ENCODE measurements at places on chromosomes 2 and 18.

- DNase-seq, result no peak
Measured at GRCh38 chr2:127586746-127587295, 51.3 kb downstream of the MYO7B start.

GRCh38 chr2:205754285-205754923 is 72.1 kb downstream of the NRP2 start:
- DNase-seq, result no peak

DNA sequence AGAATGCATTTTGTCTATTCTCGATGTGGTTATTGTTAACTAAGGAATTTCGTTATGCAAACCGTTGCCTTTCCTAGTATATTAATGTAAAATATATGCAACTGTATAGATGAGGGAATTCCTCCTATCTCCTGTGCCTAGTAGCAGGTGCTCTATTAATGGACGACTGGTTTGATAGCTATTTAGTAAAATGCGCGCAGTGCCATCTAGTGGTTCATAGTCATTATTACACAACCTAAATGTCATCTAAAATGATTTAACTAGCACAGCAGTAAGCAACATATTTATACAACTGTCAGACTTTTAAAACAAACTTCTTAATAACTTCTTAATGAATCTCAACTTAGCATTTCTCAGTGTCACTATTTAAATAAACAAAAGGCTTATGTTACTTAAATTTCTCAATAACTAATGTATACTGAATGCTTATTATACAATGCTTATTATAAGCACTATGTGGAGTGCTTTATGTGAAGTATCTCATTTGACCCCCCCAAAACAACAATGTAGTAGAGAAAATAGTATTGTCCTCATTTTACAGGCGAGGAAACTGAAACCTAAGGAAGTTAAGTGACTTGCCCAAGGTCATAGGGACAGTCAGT is 77.9 kb downstream of the DTNA start:
- peak; percentile 61 for DNase-seq

DNA sequence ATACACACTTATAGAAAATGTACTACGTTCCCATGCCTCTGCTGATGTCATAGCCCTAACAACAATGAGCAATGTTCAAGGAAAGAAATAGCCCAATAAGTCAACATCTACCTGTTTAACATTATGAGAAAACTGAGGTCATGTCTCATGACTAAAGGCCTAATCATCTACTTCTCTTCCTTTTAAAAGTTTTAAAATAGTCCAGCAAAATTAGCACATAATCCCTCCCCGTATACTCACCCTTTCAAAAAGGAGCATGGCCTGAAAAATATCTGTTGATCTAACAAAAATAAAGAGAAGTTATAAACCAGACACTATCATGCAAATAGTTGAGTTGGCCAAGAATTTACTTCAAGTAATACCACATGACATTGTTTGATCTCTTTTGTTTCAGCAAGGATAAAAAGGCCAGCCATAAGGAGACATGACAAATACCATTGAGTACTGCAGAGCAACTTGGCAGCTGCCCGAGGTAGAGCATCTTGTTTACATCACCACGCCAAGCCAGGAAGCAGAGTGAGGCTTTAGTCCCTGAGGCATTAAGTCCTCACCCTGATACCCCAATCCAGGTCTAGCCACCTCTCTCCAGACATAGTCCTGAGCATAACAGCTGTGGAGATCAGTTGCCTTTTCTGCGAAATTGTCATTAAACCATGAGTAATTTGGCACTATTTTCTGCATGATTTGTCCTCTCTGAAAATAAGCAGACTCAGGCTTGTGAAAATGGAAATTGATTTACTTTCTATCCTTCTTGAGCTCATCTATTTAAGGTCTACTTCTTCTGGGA is 137.4 kb upstream of the ETAA1 start:
- DNase-seq, result peak; percentile 57
